ENCODE measurements at places on chromosomes 6 and 20.

DNA sequence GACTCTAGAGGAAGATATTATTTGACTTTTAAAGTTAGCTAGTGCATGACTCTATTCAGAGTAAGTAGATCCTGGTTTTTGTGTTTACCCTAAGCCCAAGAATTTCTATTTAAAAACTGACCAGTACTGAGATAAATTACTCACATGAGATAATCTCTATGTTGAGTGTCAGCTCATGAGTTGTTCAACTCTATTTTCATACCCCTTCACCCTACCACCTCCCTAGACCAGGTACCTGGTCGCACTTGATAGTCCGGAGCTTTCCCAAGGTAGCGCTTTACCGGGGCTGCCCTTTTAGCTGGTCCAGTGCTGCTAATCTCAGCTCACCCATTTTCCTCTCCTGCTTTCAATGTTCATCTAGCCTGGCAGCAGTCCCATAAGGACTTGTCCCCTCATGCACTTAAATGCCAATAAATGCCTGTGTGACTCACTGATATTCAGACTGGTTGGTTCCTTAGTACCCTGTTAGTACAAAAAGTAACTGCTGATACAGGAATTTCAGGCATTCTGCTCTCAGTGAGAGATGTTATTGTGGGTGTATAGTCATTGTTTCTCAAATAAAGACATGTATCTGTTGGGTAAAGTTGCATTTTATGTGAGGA, 503.9 kb downstream of the ADGRB3 start:
- DNase-seq = no peak

DNA sequence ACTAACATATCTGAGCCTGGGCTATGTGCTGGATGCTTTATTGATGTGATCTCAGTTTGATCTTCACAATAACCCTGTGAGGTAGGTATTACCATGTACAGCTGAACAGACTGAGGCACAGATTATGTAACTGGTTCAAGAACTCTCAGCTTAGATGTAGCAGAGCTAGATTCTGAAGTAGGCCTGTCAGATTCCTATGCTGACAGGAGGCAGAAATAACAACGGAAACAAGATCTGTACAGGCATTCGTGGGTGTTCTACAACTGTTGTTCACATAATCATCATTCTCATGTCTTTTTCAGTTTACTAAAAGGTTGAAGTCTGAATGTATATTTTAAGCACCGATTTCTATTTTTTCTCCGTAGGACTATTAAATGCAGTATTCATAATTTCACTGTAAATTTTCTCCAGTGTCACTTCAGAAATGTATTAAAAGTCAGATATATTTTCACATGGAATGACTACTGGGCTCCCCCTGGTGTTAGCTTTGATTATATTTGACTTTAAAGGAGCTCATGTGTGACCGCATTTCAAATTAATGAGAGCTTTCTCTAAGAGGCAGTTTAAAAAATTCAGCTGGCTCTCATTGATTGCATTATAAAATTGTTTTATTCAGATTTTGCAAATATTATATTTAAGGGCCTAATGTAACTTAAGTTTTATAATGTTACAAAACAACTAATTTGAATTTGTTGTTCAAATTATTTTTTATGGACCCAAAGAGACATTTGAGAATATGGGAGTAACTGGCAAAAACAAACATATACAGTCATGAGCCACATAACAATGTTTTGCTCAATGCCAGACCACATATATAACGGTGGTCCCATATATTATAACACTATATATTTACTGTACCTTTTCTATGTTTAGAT, 36.4 kb upstream of the SLC17A4 start:
- no peak for DNase-seq

DNA sequence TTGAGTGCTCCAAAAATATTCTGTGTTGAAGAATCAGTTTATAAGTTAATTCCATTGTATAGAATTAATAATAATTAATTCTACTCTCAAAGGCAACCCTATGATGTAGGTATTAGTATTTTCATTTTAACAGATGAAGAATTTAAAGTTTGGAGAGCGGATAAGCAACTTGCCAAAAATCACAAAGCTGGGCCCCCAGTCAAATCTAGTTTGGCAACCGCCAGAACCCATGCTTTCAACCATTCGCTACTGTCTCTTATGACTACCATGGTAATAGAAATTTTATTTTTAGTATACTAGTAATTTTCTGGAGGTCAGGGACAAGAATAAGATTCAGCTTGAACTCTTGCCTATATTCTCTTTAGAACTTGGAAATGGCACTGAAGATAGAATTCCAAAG, 229.8 kb downstream of the IBTK start:
- no peak for DNase-seq

DNA sequence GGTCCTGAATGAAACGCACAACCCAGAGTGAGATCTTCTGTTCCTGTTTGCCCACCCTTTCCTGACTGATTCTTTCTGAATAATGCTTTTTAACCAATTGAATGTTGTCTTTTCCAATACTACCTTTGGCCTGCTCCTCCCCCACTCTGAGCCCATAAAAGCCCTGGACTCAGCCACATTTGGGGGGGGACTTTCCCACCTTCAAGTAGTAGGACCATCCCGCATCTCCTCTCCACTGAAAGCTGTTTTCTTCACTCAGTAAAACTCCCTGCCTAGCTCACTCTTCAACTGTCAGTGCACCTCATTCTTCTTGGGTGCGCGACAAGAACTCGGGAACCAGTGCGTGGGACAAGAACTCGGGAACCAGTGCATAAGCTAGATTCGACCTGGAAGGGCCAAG, 77.9 kb downstream of the EPB41L2 start:
- DNase-seq = no peak

- no peak for DNase-seq
These were observed 181.8 kb downstream of the DLL1 start for GRCh38 chr6:170108890-170109587.

DNA sequence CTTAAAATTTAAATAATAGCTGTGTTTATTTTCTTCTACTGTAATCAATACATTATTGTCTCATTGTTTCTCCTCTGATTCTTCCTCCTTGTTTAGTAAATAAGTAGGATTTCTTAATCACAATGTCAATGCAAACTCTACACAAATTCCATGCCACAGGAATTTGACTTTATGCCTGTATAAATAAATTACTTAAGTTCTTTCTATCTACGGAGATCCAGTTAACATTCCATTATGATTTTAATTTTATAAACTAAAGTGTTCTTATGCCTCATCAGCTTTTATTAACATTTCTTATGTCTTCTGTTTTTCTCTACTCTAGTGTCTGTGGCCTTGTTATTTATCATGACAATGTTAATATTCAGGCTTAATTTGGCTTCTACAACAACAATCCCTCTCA, 1169.2 kb downstream of the GRIK2 start:
- DNase-seq = no peak

GRCh38 chr6:147900247-147900830, 391.8 kb downstream of the SAMD5 start:
- no peak for DNase-seq

DNA sequence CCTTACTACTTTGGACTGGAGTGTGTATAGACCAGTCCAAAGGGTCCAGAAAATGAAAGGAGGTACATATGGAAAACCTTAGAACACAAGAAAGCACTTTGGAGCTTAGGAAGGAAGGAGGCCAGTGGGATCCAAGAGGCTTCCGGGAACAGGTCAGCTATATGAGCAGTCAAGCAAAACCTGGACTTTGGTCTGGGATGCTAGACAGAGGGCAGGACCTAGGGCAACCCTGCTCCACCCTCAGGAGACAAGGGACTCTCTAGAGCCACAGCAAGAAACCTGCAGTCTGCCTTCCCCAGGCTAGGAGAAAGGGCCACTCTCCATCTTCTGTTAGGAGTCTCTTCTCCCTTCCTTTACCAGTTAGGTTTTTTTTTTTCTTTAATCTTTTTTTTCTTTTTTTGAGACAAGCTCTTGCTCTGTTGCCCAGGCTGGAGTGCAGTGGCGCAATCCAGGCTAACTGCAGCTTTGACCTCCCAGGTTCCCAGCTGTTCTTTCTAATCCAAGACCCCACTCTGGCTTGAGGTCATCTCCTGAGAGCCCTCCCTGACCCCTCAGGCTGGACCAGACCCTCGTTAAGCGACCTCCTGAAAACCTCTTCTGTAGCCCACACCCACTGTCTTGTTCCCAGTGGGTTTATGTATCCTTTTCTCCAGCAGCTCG, 4.6 kb downstream of the KCNK5 start:
- DNase-seq = no peak

Measured in AG09309 (cell line).